ENCODE measurements at places on chromosomes 5 and 9.

GRCh38 chr5:146765089-146765832 lies 113.3 kb downstream of the PPP2R2B start:
- DNase-seq: no peak

DNA sequence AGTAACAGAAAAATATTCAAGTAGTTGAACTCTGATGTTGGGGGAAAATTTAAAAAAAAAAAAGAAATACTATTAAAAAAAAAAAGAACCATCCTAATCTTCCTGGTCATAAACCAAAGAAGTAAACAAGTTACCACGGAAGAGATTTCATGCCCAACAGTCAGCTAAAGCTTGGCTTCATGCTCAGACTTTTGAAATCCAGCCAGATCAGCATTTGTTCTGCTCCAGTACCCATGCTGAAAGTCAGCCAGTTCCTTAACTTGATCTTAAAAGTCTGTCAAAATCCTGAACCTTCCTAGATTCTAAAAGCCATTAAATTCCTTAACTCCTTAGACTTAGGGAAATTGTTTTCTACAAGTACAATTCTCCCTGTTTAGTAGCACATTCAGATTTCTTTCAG lies 908.7 kb upstream of the CDH9 start:
- no peak for DNase-seq

DNA sequence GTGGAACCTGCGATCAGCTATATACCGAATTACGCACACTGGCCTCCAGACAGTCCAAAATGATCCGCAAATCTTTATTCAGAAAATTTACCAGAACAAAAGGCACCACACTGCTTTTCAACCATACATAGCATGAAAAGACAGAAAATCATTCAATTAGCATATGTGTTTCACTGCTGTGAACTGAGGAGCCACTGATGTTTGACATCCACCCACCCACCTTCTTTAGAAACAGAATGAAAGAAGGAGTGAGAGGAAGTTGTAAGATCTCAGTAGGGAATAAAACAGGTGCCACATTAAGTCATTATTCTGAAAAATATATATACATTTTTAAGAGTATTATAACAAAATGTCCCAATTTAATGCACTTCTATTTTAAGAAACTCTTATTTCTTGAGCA lies 156.8 kb downstream of the NFIB start:
- DNase-seq: no peak

DNA sequence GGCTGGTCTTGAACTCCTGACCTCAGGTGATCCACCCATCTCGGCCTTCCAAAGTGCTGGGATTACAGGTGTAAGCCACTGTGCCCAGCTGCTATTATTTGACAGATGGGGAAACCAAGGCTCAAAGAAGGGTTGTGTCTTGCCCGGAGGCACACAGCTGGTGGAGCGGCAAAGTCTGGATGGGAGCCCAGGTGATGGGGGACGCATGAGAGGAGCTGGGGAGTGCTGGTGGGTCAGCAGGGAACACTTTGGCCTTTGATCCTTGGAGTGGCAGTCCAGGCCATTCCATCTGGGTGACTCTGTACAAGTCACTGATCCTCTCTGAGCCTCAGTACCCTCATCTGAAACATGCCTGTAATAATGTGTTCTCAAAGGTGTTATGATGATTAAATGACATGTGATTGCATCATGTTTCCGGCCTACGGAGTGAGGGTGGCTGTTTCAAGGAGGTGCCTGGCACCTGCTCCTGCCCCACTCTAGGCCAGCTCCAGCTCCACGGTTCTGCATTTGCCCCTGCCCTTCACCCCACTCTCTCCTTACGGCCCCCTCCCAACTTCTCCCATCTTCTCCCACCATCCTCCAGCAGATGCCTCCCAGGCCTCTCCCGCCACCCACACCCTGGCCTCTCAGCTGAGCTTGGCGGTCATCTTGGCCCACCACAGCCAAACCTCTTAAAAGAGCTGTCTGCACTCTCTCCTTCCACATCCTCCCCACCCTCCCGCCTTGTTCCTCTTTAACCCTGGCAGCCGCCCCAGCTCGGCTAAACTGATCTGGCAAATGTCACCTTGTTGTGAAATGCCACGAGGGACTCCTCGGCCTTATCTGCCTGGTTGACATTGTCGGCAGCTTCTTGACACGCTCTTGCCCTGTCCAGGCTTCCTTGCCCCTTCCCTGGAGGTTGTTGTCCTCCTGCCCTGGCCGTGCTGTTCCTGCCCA lies 5.5 kb upstream of the DBN1 start:
- DNase-seq: peak; percentile 71

- no peak for DNase-seq
These were observed 9.8 kb downstream of the TMEM245 start for GRCh38 chr9:109109967-109110328.

DNA sequence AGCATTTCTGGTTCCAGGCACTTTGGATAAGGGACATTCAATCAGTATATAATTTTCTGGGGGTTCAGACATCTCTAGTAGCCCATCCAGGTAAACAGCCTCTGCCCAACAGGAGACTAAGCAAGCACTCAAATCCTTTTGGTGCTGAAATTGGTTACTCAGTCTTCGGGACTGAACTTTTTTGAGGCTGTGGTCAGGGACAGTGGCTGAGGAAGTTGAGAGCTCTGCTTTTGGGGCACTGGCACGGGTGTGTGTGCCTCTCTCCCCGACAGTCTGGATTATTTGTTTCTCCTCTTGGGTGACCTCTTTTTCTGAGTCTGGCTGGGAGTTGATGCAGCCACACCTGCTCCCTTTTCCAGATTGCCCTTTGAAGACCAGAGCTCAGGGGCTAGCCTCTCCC lies 47.6 kb downstream of the ACER2 start:
- no peak for DNase-seq

DNA sequence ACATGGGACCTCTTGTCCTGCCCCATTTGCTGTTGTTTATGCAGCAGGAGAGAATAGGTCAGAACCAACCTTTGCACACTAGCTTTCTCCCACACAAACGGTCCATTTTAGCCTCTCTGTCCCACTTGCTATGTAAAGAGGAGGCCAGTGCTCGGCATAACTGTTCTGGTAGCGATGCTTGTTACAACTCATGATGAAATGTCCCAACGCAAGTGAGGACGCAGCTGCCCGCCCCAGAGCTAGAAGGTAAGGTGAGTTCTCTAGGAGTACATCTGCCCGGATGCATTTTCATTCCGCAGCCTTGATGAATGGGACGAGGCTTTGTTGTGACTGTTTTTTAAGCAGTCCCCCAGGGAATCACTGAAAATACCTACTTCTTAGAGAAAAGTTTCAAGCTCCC lies 14.1 kb downstream of the S1PR3 start:
- DNase-seq: no peak

GRCh38 chr9:70554881-70555280 lies 140.4 kb upstream of the KLF9 start:
- DNase-seq: no peak

DNA sequence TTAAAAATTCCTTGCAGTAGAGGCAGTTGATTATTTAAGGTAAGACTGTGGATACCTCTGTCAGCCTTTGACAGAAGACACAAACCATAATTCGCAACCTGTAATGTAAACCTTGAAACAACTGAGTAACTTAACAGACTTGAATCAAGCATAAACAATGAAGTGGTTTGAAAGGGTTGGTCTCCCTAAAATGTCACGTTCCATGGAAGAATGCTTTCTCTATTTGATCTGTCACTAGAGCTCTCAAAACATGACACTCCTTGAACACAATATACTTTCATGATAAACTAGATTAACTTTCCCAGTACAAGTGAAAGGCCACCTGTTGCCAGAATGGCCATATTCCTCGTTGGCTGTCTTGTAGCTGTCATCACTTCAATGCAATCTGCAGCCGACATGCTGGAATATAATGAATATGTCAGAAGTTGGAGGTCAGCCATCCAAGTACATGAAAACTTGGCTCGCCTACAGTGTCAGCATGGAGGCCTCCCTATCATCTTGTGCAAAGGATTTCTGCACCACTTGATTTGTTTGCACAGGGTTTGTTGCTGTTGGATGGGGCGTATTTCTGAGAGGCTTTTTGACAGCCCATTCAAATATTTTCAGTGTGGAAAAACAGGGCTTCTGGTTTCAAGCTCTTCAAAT lies 228.0 kb downstream of the TLE4 start:
- peak; percentile 94 for DNase-seq

GRCh38 chr5:145960848-145961600 lies 24.6 kb downstream of the SH3RF2 start:
- no peak for DNase-seq

DNA sequence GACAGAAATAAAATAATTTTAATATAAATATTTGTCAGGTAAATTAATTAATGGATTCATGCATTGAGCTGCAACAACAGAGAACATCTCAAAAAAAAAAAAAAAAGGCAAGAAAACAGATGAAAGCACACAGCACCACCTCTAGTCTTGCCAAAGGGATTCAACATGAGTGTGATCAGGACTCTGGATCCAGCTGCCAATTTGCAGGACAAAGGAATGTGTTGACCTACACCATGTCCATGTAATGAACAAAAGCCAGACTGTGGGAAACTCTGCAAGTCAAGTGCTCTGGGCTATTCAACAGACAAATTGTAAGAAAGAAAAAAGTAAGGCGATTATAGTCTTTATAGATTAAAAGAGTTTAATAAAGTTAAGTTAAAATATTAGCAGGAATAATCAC lies 769.3 kb downstream of the TLR4 start:
- DNase-seq: peak; percentile 6

DNA sequence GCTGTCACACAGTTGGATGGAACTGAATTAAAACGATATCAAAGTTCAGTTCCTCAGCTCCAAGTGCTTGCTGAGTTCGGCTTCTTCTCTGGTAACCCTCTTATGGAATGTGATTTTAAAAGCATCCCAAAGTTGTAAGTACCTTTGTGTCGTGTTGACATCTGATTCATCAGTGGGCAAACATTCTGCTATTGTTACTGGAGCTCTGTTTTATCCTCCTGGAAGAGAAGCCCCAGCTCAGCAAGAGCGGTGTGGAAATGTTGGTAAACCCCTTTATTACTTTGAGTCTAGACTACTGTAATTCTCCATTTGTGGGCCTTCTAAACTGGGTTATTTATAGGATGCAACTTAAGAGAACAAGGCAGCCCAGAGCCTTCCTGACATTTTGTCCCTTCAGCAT lies 699.3 kb upstream of the WWC1 start:
- no peak for DNase-seq

GRCh38 chr5:7016999-7017747 lies 303.9 kb downstream of the TENT4A start:
- DNase-seq: no peak

DNA sequence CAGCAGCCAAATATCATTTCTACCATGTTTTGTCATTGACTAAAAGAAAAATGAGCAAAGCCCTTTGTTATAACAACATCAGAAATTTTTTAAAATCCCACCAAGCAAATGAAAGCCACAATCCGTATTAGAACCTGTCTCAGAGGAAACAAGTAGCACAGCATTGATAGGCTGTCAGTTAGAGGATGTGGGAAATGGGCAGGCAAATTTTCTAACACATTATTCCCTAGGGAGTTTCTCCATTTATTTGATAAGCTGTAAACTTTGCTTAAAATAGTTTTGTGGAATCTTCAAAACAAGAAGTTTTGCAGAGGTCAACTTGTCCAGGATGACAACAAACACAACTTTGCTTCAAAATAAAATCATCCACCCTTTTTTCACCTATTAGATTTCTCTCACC lies 53.6 kb upstream of the APC start:
- no peak for DNase-seq

- DNase-seq: no peak
These were observed at the start of gene GDNF for GRCh38 chr5:37839407-37840052. Gene GDNF (minus strand): TSS chr5:37840041. CDS start chr5:37834796, 5,245 bp downstream.

DNA sequence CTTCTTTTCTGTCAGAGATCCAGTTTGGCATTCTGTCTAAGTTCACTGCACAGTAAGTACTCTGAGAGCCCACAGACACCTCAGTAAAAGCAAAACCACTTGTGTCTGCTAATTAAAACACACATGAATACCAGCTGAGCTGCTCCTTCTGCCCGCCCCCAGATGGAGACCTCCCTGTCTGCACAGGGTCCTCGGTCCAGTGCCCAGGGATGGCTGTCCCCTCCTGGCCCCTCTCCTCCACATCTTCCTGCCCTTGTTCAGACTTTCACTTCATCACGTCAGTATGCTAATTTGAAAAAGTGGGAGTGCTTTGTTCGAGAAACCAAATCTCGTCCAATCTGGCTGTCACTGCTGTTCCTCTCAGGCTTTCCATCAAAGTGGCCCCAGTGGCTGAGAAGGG lies 43.5 kb downstream of the LIX1 start:
- no peak for DNase-seq

DNA sequence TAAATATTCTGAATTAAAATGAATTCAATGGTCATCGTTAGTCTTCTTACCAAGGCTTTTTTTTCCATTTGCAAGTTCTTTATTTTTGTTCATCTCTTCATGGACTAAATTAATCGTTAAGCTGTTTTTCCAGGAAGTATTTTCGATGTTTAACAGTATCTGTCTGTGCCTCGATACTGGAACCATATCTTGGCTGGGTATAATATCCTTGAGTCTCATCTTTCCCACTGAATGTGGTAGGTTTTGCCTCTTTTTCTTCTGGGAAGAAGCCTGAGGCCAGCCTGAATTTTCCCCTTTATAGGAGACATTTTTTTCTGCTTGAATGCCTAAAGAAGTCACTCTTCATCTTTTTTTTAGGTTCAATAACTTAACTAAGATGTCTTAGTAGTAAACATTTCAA lies 4.0 kb upstream of the SEPTIN8 start:
- DNase-seq: no peak

Data from NCI-H2029 treated with DMSO at 0.1 percent for 48 hours (cell line).